Left ventricle myocardium superior (tissue), 1 donor: ENCODE measurements at places on chromosomes 7 and 10. TPM values are rescaled to one million over a fixed set of nuclear protein-coding genes. Genes with fewer than 3 reads are reported as not detected.

HNRNPH3 gene
- 133 TPM for total RNA-seq

CDHR1 gene
- 0.32 TPM for total RNA-seq

CWF19L1 gene
- total RNA-seq, result 13.0 TPM

SRGN gene
- 42.8 TPM for total RNA-seq

NAT16 gene
- not detected for total RNA-seq

CCDC186 gene
- 17.7 TPM for total RNA-seq

NEURL1 gene
- total RNA-seq, result not detected
